Activated CD4-positive, alpha-beta T cell treated with anti-CD3 and anti-CD28 coated beads, Interleukin-2, amount 50 U/mL, for 48 hours (primary cell): ENCODE measurements at places on chromosomes 7 and 10.

DNA sequence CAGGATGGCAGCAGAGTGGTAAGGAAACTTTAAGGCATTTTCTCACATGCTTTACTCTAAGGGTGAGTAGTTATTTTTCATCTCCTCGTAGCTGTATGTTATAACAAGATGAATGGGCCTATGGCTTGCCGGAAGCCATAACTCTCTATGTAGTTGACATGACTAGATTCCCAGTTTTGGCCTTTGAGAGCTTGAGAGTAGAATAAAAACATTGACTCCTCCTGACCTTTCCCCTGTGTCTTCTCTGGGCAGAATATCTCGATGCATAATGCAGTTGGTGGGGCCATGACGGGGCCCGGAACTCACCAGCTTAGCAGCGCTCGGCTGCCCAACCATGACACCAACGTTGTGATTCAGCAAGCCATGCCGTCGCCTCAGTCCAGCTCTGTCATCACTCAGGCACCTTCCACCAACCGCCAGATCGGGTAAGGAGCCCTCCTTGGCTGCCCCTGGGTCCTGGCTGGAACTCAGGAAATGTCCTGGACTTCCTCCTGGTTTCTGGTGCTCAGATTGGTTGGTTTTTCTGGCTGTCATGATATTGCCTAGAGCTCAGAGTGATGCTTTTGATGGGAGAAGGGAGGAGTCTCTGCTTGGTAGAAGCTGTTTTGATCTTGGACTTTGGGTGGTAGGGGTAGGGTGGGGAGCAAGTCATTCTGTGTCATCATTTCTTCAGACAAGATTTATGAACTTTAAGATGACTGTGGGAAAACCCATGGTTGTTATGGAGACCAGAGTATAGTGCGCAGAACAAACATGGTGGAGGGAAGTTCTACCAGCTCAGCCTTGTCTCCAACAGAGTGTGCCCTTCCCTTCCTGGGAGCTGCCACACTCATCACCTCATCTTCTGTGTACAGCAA is 158.0 kb downstream of the CREB5 start:
- no peak for DNase-seq

DNA sequence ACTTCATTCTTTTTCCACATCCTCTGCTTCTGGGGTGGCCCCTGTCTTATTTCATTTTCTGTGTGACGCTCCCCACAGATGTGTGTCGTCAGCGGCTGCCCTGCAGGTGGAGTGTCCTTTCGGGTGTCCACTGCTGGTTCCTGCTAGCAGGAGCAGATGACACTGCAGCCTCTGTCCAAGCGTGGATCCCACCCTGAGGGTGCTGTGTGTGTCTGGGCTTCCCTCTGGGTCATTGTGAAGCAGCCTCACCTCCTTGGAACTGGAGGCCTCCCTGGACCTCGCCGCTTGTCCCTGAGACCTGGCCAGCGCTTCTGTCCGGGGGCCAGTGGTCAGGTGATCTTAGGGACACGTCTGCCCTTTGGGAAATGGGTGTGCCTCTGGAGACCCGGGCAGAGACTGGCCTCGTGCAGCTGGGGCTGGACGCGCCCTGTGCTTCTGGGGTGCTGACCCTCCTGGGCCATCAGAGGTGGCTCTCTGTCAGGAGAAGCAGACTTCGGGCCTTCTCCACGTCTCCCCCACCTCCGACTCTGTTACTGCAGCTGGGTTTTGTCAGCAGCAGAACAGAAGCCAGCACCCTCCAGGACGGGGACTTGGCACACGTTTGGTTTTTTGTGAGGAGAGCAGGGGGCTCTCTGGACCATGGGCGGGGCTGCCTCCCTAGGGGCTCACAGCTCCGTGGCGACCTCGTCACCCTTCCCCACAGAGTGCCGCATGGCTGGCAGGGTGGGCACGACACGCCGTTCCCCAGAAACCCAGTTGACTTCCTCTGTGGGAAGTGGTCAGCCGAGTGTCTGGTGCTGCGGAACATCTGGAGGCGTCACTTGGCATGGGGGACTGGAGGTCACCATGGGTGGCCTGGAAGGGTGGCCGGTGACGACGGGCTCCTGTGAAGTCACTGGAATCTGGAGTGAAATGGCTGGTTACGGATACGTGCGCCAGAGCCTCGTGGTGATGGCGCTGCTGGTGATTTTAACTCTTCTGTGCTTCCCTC is 48.4 kb downstream of the INPP5A start:
- no peak for DNase-seq

GRCh38 chr7:66529883-66530610 is 98.6 kb upstream of the KCTD7 start:
- DNase-seq = no peak

DNA sequence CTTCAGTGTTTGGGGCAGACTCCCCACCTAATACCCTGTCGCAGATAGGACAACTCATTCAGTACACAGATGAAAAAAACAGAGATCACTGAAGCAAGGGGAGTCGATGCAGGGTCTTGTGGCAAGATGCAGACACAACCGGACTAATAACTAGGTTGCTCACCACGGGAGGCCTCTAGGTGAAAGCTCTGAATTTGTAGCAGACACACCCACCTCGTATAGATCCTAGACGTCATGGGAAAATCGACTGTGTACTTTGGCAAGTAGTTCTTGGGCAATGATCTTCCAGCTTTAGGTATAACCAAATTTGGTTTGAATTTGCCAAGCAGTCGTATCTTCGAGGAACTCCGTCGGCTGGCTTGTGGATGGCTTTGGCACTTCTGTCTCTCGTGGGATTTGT is 88.1 kb downstream of the TCF7L2 start:
- DNase-seq = no peak

DNA sequence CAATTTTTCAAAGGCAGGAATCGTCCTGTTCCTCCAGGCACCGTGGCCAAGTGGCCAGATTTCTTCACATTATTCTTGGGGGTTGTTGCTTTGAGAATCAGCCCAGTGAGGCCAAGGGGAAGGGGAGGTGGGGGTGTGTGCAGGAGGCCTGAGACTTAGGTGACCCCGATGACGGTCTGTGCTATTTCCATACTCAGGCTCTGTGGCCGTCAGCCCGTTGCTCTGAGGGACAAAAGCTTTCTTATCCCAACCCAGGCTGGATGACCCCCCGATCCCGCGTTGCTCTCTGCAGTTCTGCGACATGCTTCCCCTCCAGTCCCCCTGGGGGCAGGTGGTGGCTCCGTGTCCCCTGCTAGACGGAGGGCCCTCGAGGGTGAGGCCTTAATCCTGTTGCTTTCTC is 14.2 kb downstream of the DOCK1 start:
- DNase-seq = no peak
